ENCODE measurements at places on chromosomes 12 and 14.

GRCh38 chr14:61190341-61190740 lies 90.8 kb downstream of the TMEM30B start:
- no peak for DNase-seq

- no peak for DNase-seq
Measured at GRCh38 chr14:69693801-69694729, 72.9 kb upstream of the SRSF5 start.

DNA sequence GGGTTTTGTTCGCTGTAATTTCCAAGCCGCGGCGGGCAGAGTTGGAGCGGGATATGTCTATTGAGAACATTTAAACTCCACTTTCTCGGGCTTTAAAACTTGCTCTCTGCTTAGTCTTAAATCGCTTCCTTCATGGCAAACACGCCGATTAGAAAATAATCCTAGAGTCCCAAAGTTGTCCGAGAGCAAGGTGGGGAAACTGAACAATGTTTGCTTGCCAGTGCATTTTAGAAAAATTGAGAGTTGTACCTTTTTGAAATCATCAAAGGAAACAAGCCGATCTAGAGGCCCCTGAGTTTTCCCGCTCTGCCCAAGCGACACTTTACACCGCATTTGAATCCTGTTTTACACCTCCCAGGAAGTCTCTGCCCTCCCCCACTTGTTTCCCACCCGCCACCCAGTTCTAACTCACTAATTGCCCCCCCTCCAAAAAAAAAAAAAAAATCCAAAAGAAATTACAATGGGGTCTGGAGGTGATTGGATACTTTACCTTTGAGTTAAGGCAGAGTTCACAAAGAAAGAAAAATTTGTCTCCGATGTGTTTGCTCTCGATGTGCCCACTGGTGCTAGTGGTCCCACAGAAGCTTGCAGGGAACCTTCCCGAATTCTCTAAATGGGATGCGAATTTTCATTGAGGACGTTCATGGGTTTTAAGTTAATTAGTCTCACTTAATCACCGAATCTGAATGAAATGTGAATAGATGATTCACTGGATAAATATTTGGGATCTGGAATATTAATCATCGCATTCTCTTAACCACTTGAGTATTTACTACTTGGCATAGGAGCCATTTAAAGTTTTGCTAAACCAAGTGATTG lies 2.3 kb downstream of the HMGA2 start:
- peak; percentile 34 for DNase-seq

GRCh38 chr14:99822800-99823455 lies 29.7 kb downstream of the EML1 start:
- no peak for DNase-seq
